ENCODE measurements at places on chromosomes 13 and 19.
A peak's percentile ranks its signal among the peaks of the same experiment; 100 is the strongest.

DNA sequence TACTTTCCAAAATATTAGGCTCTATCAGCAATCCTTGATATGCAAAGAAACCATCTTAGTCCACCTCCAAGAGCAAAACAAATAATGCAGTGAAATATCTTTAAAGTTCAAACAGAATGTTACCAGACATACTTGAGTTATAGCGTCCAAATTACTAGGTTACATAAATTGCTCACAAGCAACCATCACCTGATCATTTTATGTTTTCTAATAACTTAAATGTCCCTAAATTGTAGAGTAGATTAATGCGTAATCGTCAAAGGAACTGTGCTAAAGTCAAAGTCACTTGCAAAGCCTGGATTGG, 350.6 kb upstream of the ARGLU1 start:
- no peak for DNase-seq

GRCh38 chr13:105428811-105429210, 1106.7 kb downstream of the EFNB2 start:
- no peak for DNase-seq

- no peak for DNase-seq
Measured at GRCh38 chr19:33201886-33202545, 7.9 kb downstream of the LRP3 start.

DNA sequence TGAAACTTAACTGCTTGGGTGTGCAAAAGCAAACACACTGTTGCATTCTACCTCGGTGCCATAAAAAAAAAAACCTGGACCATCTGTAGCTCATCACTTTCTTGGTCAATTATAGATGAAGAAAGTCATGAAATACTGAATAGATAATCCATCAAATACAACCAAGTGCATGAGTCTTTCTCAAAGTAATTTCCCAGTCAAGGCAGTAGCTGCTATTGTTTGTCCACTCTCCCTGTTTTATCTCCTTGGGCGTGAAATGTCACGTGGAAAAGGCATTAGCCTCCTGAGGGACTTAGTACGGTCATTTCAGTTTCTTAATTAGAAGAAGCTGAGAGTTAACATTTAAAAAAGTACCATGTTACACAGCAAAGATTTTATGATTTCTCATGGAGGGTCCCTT, 1697.9 kb downstream of the PCDH9 start:
- no peak for DNase-seq

DNA sequence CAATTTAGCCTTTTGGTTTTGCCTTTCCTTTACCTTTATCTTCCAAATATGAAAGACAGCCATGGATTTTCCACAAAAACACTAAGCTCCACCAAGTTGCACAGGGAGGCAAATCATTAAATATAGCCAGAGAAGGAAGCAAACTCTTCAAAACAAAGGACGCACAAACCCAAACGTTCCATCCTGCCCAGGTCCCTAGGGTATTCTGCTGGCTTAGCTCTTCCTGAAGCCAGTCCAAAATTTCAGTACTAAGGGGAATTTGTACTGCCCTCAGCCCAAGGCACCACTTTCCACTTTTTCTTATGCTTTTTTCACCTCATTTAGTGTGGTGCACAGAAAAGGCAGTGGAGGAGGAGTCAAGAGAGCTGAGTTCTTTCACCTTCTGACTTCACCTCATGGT, 169.9 kb downstream of the FLT1 start:
- DNase-seq, result no peak

DNA sequence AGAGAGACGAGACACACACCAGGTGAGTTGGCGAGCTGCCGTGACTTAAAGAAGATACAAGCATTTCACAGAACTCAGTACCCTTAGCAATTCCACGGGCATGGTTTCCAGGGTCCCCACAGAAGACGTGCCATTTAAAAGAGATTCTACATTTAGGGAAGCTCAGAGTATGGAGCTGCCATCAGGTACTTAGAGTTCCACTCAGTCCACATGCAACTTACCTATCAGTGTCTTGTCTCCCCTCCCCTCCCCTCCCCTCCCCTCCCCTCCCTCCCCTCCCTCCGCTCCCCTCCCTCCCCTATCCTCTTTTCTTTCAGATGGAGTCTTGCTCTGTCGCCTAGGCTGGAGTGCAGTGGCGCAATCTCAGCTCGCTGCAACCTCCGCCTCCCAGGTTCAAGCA, 12.2 kb downstream of the ZNF30 start:
- DNase-seq, result no peak

DNA sequence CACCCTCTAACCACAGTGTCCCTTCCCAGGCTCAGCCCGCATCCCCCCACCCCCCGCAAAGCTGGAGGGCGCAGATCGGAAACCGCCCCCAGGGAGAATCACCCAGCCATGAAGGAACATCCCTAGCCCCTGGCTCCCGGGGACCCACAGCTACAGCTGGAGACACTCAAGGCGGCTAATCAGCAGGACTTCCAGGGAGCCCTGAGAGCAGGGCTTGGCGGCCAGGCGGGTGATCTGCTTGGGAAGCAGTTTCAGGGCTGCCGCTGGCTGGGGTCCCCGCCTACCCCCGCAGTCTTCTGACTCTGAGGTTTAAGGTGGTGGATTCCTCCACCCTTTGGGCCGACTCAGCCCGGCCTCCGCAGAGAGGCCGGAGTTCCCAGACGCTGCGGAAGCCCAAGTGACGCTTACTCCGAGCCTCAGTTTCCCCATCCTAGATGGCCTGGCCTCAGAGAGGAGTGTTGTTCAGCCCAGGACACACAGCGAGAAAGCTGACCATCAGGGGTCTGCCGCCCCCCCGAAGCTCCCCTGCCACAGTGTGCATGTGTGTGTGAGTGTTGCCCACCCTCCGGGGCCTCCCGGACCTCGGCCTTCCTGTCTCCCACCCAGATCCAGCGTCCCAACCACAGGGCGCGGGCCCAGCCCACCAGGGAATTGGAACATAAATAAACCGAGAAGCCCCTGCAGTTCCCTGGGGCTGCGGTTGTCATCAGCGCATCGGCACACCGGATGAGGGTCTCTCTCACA, 9.8 kb downstream of the FUT6 start:
- DNase-seq, result no peak

- no peak for DNase-seq
Measured at GRCh38 chr19:57709616-57710015, 612 bp upstream of the ZNF154 start.

DNA sequence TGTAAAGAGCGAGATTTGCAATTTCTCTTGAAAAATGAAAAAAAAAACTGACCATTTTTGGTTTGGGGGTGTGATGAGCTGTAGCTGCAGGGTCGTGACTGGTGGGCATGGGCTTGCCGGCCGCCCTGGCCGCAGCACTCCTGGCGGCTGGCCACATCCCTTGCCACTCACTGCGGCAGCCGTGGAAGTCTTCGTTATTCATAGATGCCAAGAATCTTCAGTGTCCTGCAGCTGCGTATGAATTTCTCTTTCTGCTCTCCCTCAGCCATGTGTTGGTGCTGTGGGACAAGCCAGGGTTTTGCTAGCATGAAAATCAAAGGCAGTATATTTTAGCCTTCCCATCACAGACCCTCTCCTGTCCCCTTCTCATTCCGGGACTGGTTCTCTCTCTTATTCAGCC, 151.7 kb upstream of the TSHZ3 start:
- DNase-seq, result no peak

- DNase-seq, result no peak
Measured at GRCh38 chr19:56119582-56119978, 1.5 kb downstream of the ZNF787 start.

DNA sequence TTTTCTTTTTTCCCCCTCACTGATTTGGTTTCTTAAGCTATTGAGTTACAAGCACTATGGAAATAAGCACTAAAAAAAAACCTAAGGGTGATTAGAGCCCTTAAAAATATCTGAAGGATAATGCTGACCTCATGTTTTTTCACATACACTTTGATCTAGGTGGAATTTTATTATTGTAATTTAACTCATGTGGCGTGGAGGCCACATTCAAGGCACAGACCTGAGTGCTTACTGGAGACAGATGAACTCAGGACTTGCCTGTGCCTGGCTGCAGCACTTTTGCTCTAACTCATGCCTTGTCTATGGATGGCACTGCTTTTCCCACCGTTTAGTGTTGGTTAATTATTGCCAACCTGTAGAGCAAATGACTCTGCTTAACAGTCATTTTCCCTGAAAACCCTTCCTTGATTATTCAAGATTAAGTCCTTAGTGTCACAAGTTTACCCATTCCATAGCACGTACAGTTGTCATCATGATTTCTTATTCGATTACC, 541.4 kb downstream of the GPC6 start:
- DNase-seq, result no peak

DNA sequence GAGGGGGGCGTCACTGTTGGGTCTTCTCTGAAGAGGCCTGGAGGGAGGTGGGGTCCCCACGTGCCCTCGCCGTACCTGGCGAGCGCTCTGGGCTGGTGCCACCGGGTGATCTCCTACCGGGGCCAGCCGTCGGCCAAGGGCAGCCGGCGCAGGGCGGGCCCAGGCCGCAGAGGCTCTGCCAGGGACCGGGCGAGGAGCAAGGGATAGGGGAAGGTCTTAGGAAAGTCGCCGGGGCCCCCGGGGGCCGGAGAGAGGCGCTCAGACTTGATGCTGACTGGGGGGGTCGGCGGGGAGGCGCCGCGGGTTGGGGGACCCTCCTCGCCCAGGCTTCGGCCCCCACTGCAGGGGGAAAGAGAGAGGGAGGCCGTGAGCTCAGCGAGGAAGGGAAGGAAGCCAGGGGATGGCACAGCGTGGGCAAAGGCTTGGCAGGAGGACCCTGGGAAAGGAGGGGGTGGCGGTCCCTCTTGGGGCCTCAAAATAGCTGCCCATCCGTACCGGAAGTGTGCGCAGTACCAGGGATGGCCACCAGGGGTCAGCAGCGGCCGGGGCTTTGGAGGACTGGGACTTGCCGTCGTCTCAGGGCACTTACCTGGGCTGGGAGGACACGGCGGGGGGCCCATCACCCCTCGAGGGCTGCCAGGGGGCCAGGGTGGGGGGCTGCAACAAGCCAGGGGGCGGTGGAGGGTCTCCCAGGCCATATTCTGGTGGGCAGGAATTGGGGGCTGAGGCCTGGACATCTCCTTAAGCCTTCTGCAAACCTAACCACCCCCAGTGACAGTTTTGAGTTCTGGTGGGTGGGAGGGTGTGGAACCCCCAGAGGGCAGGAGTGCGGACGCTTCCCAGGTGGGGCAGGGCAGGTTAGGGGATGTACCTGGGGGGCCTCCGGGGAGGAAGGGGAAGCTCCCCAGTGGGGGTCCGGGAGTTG, 7.7 kb upstream of the TMEM161A start:
- DNase-seq, result peak; percentile 83

GRCh38 chr13:23960566-23961156, 63.4 kb upstream of the C1QTNF9B start:
- no peak for DNase-seq

GRCh38 chr13:28576067-28576466, 81.1 kb upstream of the FLT1 start:
- no peak for DNase-seq

- no peak for DNase-seq
Measured at GRCh38 chr13:33679658-33680012, 138.3 kb upstream of the RFC3 start.

DNA sequence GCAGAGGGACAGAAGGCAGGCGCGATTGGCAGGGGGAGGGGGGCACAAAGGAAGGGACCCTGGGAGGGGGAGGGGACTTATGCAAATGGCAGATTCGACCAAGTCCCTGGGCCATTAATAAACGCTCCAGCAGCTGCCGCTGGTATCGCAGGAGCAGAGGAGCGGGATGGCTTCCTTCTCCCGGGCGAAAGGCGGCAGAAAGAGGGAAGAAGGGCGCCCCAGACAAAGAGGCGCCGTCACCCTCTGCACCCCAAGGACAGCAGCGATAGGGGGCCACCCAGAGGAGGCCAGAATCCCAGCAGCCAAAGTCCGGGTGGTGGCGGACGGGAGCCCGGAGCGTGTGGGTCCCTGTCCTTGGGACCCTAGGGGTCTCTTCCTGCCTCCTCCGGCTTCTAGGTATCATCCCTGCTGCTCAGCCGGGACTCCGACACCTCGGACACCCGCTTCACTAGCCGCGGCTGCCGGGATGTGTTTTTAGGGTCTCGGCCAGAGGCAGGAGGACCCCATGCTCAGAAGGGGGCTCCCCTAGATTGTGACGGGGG, 1.9 kb downstream of the PTPRS start:
- no peak for DNase-seq

Measured in nucleus accumbens (tissue), 56 donors.